ENCODE measurements at places on chromosomes 3 and 15. TPM values are rescaled to one million over a fixed set of nuclear protein-coding genes. Genes with fewer than 3 reads are reported as not detected.

- no peak for DNase-seq
Observed at GRCh38 chr3:106631373-106632108, 745.7 kb upstream of the CCDC54 start.

GRCh38 chr3:88150371-88150770 is 612 bp downstream of the C3orf38 start:
- DNase-seq, result no peak

DNA sequence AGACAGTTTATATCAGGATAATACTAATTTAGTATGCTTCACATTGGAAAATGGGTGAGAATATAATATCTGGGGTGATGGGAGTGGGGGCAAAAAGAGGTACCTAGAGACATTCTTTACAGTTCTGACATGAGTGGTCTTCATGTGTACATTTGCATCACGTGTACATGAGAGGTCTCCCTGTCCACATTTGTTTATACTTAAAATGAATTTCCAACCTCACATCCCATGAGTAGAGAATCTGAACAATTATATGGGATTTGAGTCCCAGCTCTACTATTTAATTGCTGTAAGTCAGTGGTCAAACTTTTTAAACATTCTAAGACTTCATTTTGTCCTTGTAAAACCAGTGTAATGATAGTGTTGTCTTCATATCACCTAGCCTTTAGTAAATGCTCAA is 408.4 kb downstream of the NAALADL2 start:
- no peak for DNase-seq

Gene RPL22L1
- 15.9 TPM for total RNA-seq

Gene LSMEM2
- 25.7 TPM for total RNA-seq

- DNase-seq, result no peak
Observed at GRCh38 chr3:4805662-4806061, 173.6 kb upstream of the BHLHE40 start.

- no peak for DNase-seq
Observed at GRCh38 chr15:70083946-70084345, 13.8 kb downstream of the TLE3 start.

Gene GADL1
- 0.62 TPM for total RNA-seq

GRCh38 chr3:14869917-14870782 is 51.4 kb downstream of the FGD5 start:
- peak; percentile 60 for DNase-seq

DNA sequence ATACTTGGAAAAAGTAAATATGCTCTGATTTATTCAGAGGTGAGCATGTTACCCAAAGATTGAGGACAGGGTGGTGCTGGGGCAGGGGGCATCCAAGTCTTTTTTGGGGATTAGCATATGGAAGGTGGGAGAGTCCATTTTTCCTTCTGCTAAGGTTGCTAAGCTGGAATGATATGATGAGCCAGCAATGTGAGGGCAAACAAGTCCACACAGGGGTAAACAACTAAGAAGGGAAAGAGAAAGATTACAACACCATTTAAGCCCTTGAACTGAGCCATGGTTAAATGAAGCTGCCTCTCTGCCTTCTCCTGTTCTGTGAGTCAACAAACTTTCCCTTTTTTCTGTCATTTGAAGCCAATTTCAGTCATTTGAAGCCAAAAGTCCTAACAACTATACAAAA is 89.0 kb downstream of the RPL22L1 start:
- DNase-seq, result no peak

Gene SEC11A
- 63.8 TPM for total RNA-seq

Gene GOLGA6A
- not detected for total RNA-seq

Data from cardiac septum (tissue), 1 donor.